HT1080 (cell line): ENCODE measurements at places on chromosomes 3 and 15. TPM values are rescaled to one million over a fixed set of nuclear protein-coding genes. Genes with fewer than 3 reads are reported as not detected.

Gene LXN
- not detected in 2 replicates for total RNA-seq

Gene SCN5A
- total RNA-seq: 5.9 and 6.5 TPM in 2 replicates

Gene NR2C2
- 20.3 and 29.2 TPM in 2 replicates for total RNA-seq

Gene GPR160
- 2.8 and 4.2 TPM in 2 replicates for total RNA-seq

- DNase-seq: no peak
Observed at GRCh38 chr3:81776643-81777042, 15.2 kb upstream of the GBE1 start.

DNA sequence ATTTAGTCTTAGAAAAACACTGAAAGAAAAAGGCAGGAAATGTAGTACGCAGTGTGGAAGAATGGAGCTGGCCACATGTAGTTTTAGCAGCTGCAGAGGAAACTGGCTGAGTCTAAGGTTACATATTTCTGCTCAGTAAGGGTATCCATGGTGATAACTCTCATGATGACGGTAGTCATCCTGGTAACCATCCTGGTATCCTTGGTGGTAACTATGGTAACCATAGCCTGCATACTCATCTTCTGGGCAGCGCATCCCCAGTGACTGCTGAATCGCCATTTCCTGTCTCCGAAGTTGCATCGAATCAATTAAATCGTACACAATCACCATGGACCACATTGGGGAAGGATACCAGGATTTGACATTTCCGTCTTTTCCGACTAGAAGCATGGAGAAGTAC, 35.7 kb downstream of the CCDC80 start:
- peak; percentile 94 for DNase-seq

DNA sequence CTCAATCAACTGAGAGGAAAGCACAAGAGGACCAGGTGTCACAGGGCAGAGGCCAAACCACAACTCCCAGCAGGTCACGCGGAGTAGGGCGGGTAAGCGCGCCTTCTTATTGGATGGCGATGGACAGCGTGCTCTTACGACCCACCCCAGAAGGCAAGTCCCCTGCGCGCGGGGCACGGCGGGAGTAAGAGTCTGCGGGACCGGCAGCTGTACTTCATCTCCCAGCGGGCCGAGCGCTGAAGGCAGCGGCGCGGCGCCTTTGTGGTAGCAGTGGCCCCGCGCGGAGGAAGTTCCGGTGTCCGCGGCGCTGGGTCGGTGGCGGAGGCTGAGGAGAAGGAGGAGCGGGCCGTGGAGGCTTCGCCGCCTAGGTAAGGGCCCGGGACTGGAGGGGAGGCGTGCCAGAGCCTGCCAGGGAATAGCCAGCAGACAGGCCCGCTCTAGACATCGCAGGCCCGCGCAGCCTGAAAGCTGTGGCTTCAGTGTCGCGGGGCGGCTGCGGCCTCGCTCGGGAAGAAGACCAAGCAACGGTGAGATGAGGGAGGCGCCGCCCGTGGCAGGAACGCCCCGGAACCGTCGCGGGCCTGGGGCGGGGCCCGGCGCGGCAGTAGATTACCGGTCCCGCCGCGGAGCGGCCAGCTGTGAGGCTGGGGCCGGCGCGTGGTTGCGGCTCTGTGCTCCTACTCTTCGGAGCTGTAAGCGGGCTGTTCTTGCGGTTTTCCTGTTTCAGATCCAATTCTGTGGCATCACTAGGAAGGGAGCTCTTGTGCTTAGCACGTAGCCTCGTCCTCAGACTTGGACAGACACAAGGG, at the start of gene RBM6:
Gene RBM6, plus strand, starts transcription at position 293 of the 809 bp plus-strand sequence. CDS start 22,492 bp downstream, outside the sequence.
- peak; percentile 98 for DNase-seq

GRCh38 chr15:71506946-71507345, 303.4 kb upstream of the NR2E3 start:
- no peak for DNase-seq

DNA sequence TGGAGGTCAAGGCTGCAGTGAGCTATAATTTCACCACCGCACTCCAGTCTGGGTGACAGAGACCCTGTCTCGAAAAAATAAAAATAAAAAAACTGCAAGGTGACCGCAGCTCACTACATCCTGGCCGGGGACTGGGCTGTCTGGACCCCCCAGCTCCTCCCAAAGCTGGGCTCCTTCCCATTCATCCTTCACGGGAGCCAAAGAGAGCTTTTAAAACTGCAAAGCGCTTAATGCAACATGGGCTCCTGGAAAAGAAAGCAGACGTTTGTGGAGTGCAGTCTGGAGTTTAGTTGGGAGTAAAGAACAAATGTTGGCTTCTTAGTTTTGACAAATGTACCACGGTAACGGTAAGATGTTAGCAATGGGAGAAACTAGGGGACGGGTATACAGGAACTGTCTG, 12.1 kb downstream of the PLXND1 start:
- DNase-seq: no peak

GRCh38 chr15:95284492-95284891, 1046.0 kb upstream of the NR2F2 start:
- DNase-seq: no peak

DNA sequence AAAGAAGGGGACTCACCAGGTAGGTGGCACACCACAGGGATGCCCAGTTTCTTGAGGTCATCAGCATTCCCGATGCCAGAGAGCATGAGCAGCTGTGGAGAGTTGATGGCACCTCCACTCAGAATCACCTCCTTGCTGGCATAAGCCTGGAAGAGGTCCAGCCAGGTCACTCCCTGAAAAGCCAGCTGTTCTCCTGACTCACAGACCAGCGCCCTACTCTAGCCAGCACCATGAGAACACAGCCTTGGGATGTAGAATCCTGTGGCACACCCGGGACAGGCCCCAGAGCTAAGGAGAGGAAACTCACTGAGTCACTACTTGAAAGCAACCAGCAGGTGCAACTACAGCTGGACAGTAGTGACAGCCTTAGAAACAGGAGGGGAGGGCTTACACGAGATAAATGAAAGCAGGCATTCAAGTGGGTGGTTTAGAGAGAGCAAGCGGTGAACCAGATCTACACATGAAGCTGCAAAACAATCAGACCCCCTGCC, 24.5 kb downstream of the CHDH start:
- DNase-seq: peak; percentile 34

GRCh38 chr3:16059711-16060357, 114.6 kb upstream of the GALNT15 start:
- no peak for DNase-seq

DNA sequence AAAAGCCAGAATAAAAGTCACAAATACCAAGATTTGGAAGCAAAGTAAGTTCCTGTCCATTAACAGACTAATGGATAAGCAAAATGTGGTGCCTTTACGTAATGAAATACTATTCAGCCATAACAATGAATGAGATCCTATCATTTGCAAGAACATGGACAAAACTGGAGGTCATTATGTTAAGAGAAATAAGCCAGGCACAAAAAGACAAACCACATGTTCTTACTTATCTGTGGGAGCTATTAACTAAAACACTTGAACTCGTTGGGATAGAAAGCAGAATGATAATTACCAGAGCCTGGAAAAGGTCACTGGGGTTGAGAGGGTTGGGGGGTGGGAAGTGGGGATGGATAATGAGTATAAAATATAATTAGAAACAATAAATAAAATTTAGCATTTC, 1015.9 kb downstream of the OTOL1 start:
- no peak for DNase-seq

DNA sequence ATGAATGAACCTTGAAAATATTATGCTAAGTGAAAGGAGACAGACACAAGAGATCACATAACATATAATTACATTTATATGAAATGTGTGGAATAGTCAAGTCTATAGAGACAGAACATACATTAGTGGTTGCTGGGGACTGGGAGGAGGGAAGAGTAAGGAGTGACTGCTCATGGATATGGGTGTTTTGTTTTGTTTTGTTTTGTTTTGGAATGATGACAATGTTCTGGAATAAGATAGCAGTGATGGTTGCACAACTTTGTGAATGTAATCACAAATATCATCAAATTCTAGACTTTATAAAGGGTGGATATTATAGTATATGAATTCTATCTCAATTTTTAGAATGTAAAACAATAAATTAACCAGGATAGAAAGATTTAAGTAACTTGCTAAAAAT, 57.4 kb upstream of the PHLDB2 start:
- no peak for DNase-seq

DNA sequence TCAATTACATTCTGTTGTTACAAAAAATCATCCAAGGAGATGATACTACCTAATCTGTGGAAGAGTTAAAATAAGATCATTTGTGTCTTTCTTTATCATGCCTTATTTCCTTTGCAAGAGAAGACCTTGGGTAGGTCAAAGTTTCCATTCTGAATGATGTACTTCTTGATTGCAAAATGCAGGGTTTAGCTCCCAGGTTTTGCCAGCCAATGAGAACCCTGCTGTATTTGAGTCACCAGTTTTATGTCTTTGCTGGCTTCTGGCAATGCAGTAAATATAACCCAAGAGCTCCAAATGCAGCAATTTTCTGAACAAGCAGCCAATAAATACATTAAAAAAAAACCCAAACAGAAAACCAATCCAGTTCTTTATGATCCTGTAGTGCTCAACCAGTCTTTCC, 204.9 kb downstream of the CADPS start:
- DNase-seq: no peak

DNA sequence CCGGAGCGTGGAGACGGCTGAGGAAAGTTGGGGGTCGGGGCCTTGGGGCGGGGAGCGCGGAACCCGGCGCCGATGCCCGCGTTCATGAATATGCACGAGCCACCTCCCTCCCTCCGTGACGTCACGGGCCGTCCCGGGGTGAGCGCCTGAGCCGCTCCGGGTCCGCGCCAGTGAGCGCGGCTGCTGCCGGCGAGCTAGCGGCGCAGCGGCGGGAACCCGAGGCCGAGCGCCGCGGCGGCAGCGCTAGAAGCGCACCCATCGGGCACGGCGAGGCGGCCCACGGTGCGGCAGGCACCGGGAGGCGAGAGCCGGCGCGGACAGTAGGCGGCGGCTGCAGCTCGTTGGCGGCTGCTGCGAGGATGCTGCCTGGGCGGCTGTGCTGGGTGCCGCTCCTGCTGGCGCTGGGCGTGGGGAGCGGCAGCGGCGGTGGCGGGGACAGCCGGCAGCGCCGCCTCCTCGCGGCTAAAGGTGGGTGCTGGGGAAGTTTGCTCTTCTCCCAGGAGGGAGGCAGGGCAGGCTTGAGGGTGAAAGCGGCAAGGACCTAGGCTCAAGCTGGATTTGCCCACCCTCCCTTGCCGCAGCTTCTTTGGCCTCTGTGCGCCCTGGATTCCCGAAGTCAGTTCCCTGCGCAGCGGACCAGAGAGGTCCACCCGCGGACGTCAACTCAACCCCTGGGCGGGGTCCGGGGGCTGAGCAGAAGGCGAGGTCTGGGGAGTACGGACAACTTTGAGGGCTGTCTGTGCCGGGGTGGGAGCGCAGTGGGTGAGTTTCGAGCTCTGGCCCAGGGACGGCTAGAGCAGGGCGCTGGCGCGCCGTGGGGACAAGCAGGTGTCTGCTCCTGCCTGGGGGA, at the start of gene CLSTN2:
Gene CLSTN2, plus strand, starts transcription at position 170 of the 850 bp plus-strand sequence.
- DNase-seq: no peak

GRCh38 chr3:7290077-7290825, 429.3 kb downstream of the GRM7 start:
- DNase-seq: no peak

DNA sequence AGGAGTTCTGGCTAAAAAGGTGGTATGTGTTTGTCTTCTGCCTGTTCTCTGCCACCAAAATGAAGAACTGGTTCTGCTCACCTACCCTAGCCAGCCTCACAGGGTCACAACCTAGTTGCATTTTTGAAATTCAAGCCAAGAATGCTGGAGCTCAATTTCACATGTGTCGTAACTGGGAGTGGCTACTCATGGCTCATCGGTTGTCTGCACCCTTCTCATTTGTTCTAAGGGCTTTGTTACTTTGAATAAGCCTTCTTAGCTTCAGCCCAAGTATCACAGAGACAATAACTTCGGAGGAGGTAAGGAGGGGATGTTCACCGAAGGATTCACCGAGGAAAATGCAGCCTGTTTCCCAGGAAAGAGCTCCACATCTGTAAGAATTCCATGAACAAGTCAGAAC, 134.3 kb upstream of the RARB start:
- DNase-seq: no peak

DNA sequence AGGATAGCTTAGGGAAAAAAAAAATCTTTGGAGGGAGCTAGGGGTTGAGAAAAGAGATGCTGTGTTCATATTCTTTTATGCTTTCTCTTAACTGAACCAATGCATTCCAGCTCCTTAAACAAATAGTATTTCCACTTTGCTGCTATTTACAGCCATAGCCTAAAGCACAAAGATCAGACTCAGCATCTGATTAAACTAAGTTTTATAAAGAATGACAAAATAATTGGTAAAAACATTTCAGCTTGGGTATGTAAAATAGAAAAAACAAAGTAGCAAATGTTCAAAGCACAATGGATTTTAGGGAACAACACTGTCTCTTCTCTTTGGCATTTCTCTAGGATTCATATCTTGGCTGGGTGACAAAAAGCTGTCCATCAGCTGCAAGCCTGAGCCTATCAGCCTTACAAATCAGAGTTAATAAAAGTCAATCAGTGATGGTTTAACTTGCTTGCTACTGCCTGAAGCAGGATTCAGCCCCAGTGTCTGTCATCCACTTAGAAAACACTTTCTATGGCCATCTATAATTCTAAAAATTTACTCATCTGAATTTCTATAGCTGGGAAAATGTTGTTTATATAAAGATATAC, 232.1 kb upstream of the CDIN1 start:
- DNase-seq: no peak

DNA sequence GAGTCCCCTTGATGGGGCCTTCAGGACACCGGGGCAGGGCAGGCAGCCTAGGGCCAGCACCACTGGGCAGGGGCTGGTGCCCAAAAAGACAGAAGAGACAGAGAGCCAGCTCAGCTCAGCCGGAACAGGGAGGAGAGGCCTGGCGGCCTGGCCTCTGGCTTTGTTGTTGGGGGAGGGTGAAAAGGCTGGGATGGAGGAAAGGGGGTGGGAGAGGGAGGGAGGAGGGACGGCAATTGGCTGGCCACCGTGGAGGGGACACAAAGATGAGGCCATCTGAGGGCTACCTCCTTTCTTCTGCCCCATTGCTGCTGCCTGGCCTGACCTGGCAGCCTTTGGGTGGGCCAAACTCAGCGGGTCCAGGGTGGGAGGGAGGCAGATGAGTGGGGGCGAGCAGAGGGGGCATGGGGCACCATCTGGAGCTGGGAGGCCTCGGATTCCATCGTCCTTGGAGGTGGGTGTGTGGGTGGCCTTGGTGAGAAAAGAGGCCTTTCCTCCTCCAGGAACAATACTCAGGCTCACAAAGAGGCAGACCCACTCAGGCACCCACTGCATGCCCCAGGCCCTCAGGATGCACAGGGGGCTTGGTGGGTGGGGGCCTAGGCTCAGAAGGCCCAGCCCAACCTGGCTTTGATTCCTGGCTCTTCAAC, 9.3 kb downstream of the EFCC1 start:
- DNase-seq: no peak
